ENCODE measurements at places on chromosomes 7 and 10.
A peak's percentile ranks its signal among the peaks of the same experiment; 100 is the strongest.

GRCh38 chr10:126904818-126905701, at the start of gene DOCK1:
TSS of gene DOCK1 (plus strand) at chr10:126905428. CDS start at chr10:126905518, 90 bp downstream.
- no peak for DNase-seq

GRCh38 chr10:22010973-22011408, 7.5 kb upstream of the DNAJC1 start:
- no peak for DNase-seq

DNA sequence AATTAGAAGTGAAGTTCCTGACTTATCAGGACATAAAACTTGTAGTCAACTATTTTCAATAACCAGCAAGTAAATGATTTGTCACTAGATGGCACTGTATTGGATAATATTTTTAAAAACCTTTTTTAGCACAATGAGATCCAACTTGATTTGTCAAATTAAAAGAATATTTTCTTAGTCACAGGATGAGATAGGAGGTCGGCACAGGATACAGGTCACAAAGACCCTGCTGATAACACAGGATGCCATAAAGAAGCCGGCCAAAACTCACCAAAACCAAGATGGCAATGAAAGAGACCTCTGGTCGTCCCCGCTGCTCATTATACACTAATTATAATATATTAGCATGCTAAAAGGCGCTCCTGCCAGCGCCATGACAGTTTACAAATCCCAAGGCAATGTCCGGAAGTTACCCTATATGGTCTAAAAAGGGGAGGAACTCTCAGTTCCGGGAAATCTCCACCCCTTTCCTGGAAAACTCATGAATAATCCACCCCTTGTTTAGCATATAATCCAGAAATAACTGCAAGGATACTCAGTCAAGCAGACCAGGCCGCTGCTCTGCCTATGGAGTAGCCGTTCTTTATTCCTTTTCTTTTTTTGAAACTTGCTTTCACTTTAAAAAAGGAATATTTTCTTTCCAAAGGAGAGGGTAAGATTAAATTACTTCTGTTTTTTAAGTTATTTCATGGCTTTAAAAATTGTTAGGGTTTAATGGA, 255.7 kb upstream of the MKLN1 start:
- peak; percentile 75 for DNase-seq

DNA sequence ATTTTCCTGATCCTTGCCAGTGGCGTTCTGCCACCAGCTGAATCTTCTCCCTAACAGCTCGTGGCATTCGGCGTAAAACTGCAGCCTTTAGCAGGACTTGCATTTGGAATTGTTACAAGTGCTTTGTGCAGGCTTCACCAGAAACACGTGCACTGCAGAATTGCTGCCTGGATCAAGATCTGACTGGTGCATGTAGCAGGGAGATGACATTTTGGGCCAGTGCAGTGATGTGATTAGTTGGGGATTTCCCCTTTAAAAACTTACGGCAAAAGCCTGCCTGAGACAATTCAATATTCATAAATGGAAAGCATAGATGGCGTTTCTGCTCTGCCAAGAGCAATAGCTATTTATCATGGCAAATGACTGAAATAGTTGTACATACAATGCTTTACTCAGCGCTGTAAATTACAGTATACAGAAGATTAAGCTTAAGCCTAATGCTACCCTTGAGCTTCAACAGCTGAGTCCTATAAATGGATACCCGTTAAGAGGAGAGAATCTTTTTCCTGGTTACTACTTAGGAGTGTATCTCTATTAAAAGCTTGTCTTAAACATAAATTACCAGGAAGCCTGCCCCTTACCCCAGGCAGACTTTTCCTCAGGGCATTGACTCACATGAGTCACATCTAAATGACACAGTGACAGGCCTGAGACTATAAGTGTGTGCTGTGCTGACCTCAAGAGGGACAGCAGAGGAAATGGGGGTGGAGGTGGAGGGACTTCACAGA, 106.3 kb downstream of the ATXN7L1 start:
- no peak for DNase-seq

GRCh38 chr10:74927701-74928100, 101.3 kb downstream of the KAT6B start:
- no peak for DNase-seq
